Stimulated activated CD4-positive, alpha-beta T cell treated with anti-CD3 and anti-CD28 coated beads, Interleukin-4, amount 100 ng/mL, for 48 hours (primary cell): ENCODE measurements at places on chromosomes 5 and 9.

- no peak for DNase-seq
These were observed 82.1 kb downstream of the HSD17B3 start for GRCh38 chr9:96219900-96220257.

- DNase-seq, result no peak
These were observed 87.3 kb upstream of the PPP1R2B start for GRCh38 chr5:156762771-156763170.

- no peak for DNase-seq
These were observed 24.9 kb upstream of the IRX4 start for GRCh38 chr5:1907616-1908015.

- DNase-seq, result no peak
These were observed 60.7 kb downstream of the BHMT start for GRCh38 chr5:79172269-79172668.

- no peak for DNase-seq
These were observed 45.5 kb downstream of the SPIN1 start for GRCh38 chr9:88433583-88434255.
